ENCODE measurements at places on chromosomes 13 and 19.

- no peak for DNase-seq
Measured at GRCh38 chr13:79870123-79870522, 389.2 kb downstream of the NDFIP2 start.

- no peak for DNase-seq
Measured at GRCh38 chr13:23414682-23415081, 18.8 kb downstream of the SACS start.

- DNase-seq = no peak
Measured at GRCh38 chr13:27034678-27035111, 136.9 kb downstream of the USP12 start.

- DNase-seq = no peak
Measured at GRCh38 chr13:47437406-47437805, 540.6 kb upstream of the HTR2A start.

DNA sequence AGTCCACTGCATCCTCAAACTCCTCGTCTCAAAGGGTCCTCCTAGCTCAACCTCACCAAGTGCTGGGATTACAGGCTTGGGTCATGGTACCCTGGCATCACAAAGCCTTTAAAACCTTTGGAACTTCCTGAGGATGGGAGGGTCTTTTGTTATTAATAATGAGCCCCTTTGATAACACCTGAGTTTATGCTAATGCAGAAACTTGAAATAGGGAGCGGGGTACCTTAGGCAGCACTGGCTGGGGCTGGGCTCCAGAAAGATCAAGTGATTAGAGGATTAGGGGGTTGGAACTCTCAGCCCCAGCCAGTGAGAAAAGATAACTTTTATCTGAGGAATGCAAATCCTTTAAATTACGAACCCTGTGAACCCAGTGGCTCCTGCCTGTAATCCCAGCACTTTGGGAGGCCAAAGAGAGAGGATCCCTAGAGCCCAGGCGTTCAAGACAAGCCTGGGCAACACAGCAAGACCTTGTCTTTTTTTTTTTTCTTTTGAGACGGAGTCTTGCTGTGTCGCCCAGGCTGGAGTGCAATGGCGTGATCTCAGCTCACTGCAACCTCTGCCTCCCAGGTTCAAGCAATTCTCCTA lies 9.3 kb upstream of the PSPC1 start:
- DNase-seq = no peak

GRCh38 chr13:89082623-89083022 lies 1411.5 kb downstream of the SLITRK5 start:
- DNase-seq = no peak

GRCh38 chr13:38998739-38999138 lies 8.1 kb upstream of the STOML3 start:
- DNase-seq = no peak

DNA sequence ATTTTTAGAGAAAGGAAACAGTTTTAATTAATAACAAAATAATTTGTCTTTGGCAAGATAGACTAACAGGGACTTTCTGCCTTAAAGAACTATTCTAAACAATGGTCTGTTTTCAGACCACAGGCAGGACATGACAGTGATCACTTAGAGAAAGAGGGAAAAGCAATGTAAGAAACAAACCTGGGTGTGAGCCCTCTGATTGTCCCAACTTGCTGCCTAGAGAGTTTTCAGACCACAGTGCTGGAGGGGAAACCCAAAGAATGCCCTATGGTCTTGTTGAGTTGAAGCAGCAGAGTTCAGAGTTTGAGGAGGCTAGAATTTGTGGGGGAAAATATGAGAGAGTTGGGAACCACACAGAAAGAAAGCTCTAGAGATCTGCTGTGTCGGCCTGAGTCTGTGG lies 38.1 kb downstream of the DGKH start:
- no peak for DNase-seq

DNA sequence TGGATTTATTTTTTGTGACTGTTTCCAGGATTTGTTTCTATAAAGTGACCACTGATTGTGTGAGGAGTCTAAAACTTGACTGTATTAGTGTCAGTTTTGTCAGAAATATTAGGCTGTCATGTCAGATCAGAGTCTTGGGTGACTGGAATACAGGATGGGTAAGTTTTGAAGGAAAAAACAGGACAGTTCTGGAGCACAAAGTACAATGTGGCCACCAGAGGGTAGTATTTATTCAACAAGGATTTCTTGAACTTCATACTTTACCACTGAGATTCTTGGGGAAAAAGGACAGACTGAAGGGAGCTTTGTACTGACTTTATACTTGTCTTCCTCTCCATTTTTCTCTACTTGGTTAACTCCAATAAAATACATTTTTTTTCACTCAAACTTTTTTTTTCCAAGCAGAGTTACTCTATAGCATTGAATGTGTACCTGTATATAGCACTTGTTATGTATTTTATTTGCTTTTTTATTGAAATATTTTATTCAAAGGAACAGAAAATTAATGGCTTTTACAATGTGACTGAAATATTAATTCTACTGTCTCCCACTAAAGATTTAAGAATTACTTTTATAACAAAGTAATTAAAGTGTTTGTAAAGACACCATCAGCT lies 51.1 kb downstream of the LMO7 start:
- DNase-seq = no peak

GRCh38 chr13:95471960-95472359 lies 80.6 kb upstream of the CLDN10 start:
- DNase-seq = no peak

- DNase-seq = no peak
Measured at GRCh38 chr13:78145276-78145675, 226.6 kb upstream of the EDNRB start.

DNA sequence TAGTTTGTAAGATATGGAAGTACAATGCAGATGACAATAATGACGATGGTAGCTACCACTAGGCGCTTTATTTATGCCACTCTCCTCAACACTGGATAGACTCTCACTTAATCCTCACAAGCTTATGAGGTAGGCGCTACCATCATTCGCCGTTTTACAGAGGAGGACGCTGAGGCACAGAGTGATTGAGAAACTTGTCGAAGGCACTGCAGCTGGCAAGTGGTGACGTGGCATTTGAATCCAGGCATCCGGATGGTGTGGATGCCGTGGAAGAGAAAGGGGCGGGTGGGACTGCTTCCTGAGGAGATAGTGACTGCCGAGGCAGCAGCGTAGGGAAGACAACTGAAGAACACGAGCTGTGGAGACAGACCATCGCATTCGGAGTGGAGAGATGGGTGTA lies 1.3 kb upstream of the RPS9 start:
- DNase-seq = no peak
